ENCODE measurements at places on chromosomes 12 and 14.

- ATAC-seq: no peak
These were observed 8.9 kb upstream of the LIN7A start for GRCh38 chr12:80946591-80946990.

- no peak for ATAC-seq
These were observed 8.0 kb downstream of the KRR1 start for GRCh38 chr12:75503459-75503858.

- ATAC-seq: no peak
These were observed 105.3 kb downstream of the PDZRN4 start for GRCh38 chr12:41293461-41293860.

- ATAC-seq: no peak
These were observed 639.0 kb upstream of the ATXN7L3B start for GRCh38 chr12:73898645-73899044.

- peak; percentile 79 for ATAC-seq
These were observed 218.9 kb downstream of the ITPR2 start for GRCh38 chr12:26614011-26614616.

GRCh38 chr14:76876076-76876475, 49.9 kb downstream of the LRRC74A start:
- peak; percentile 96 for ATAC-seq

- peak; percentile 60 for ATAC-seq
These were observed 393.1 kb upstream of the RGS6 start for GRCh38 chr14:71538938-71539649.

- ATAC-seq: no peak
These were observed 593.0 kb downstream of the SOX5 start for GRCh38 chr12:23356440-23356839.

- ATAC-seq: no peak
These were observed 497.6 kb downstream of the APAF1 start for GRCh38 chr12:99142651-99143050.

GRCh38 chr12:79590751-79591150, 100.0 kb downstream of the PAWR start:
- no peak for ATAC-seq

GRCh38 chr14:104769324-104770071, 16.6 kb downstream of the SIVA1 start:
- no peak for ATAC-seq

DNA sequence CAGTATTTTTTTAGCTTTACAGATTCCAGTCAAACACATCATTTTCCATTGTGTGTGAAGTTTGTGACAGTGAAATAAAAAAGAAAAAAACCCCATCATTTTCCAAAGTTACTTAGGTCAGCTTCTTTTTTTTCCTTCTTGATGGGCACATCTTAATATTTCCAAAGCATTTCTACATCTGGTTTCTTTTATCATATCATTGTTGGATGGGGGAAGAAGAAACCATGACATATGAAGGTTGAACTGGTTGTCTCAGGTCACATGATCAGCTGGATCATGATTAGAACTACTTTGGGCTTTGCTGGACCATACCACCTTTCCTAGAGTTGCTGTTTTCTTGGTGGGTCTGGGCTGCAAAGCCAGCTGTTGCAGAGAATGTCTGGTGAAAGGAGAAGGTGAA, 59.8 kb downstream of the FOS start:
- no peak for ATAC-seq

GRCh38 chr12:28563286-28563685, 373.0 kb downstream of the CCDC91 start:
- ATAC-seq: no peak

- no peak for ATAC-seq
These were observed 3.2 kb upstream of the OLR1 start for GRCh38 chr12:10174986-10175614.

DNA sequence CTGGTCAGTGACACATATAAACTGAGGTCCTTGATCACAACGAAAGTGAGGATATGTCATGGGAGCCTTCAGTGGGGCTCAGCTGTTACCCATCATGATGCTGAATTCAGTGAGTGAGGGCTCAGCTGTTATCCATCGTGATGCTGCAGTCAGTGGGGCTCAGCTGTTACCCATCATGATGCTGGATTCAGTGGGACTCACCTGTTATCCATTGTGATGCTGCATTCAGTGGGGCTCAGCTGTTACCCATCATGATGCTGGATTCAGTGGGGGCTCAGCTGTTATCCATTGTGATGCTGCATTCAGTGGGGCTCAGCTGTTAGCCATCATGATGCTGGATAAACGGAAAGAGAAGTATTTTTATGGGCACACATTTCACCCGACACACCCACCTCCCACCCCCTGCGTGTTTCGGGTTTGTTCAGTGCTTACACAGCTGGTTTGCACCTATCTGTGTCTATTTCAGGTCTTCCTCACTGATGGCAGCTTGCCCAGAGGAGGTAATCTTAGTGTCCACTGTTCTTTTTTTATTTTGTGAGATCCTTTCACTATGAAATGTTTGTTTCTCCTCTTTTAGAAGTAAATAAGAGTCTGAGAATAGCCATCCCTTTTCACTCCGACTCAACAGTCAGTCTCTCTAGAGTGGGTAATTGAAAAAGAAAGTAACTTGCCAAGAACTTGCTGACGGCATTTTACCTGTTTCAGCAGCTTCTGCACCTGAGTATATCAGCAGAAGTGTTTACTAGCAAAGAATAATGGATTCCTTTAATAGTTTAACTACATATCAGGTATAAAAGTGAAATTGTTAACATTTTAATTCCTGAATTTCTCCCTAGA, 183.0 kb downstream of the ERC1 start:
- ATAC-seq: no peak

- ATAC-seq: no peak
These were observed 428.3 kb downstream of the FUT8 start for GRCh38 chr14:65840786-65841185.

GRCh38 chr12:124823272-124823970, 40.2 kb downstream of the SCARB1 start:
- no peak for ATAC-seq

GRCh38 chr12:106984588-106985137, 2.3 kb downstream of the MTERF2 start:
- ATAC-seq: no peak

- no peak for ATAC-seq
These were observed 63.5 kb downstream of the KITLG start for GRCh38 chr12:88516811-88517210.

- ATAC-seq: peak; percentile 31
These were observed 64.4 kb downstream of the TTLL5 start for GRCh38 chr14:75725481-75725880.

- ATAC-seq: no peak
These were observed 11.6 kb upstream of the SYNDIG1L start for GRCh38 chr14:74437496-74438053.

DNA sequence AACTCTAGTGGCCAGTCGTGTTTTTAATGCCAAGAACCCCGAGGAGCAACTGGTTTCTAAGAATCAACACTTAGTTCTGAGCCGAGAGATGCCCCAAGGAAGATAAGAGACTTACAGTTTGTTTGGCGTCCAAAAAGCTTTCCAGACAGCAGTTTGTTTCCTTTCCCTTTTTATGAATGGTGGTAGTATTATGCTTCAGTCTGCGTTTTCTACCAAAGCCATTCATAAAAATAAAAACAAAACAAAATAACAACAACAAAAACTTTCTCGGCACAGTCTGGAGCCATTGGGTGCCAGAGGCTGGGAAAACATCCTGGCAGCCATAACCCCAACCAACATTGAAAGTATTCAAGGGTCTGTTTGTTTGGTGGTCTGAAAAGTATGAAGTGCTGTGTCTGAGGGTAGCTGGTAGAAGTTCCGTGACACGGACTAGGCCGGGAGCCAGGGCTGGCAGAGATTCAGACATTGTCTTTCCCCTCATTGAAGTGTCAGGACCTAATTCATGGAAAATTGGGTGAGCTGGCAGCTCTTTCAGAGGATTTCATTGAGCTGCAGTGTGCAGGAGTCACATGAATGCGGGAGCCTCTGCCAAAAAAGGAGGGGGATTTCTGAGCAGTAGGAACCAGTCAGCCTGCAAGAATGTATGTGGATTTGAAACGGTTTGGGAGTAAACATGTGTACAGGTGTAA, 124.2 kb downstream of the HMGA2 start:
- ATAC-seq: peak; percentile 80

DNA sequence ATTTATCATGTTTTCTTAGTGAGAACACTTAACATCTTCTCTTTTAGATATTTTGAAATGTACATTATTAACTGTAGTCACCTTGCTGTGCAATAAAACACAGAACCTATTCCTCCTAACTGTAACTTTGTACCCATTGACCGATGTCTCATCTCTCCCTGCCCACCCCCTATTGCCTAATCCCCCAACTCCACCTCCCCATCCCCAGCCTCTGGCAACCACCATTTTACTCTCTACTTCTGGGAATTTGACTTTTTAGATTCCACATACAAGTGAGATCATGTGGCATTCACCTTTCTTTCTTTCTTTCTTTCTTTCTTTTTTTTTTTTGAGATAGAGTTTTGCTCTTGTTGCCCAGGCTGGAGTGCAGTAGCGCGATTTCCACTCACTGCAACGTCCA, 4.4 kb upstream of the CCDC198 start:
- no peak for ATAC-seq

DNA sequence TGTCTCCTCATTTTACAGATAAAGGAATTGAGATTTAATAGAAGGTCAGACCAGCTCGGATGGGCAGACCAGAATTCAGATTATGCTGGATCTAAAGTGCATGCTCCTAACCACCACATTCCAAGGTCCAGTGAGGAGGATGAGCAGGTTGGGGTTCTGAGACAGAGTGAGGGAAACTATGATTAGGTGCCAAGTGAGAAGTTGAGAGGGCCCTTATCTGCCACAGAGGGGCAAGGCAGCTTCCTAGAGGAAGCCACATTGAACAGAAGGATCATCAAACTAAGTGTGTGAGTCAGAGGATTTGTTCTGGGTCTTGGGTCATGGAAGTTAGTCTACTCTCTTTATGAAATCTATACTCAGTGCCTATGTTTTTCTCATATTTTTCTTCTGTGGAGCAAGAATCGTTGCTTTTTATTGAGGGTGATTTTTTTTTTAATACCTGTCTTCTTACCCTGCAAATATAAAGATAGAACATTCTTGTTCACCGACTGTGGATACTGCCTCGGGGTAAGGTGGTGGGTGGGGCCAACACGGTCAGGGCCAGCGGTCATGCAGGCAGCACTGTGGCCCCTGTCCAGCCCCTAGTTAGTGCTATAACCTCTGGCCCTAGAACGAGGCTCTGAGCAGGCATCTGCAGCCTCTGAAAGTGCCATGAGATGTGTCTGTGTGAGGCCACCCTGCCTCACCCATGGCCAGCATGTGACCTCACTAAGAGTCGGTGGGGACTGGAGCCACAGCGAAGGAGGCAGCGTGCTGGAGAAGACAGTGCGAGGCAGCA, 55.6 kb upstream of the PTHLH start:
- no peak for ATAC-seq

GRCh38 chr14:68729556-68729955, 63.3 kb downstream of the ZFP36L1 start:
- ATAC-seq: no peak

DNA sequence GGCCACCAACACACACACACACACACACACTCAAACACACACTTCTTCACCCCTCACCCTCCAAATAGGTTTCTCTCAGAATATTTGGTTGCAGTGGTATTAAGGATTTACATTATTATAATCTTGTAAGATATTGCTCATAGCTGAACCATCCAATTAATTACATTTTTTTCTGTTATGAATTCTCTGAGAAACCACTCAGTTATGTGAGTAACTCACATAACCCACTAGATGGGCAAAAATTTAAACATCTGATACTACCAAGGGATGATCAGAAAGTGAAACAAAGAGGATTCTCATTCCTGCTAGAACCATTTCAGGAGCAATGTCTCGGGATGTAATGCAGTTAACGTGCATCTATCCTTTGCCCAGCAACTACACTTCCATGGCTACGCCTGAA, 31.6 kb downstream of the TMTC1 start:
- no peak for ATAC-seq

DNA sequence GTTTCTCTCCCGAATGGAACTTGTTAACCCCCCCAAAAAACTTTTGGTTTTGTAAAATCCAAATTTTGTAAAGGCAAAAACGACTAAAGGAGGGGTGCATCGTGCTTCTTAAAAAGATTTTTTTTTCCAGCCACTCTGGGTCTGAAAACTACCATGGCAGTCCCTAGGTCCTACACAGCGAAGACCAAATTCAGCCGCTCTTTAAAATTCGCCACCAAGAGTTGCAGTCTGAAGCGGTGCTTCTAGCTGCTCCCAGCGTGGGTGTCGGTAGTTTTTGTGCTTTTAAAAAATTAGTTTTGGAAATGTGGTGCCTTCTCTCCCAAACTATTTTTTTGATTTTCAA, 873 bp upstream of the GSC start:
- no peak for ATAC-seq

DNA sequence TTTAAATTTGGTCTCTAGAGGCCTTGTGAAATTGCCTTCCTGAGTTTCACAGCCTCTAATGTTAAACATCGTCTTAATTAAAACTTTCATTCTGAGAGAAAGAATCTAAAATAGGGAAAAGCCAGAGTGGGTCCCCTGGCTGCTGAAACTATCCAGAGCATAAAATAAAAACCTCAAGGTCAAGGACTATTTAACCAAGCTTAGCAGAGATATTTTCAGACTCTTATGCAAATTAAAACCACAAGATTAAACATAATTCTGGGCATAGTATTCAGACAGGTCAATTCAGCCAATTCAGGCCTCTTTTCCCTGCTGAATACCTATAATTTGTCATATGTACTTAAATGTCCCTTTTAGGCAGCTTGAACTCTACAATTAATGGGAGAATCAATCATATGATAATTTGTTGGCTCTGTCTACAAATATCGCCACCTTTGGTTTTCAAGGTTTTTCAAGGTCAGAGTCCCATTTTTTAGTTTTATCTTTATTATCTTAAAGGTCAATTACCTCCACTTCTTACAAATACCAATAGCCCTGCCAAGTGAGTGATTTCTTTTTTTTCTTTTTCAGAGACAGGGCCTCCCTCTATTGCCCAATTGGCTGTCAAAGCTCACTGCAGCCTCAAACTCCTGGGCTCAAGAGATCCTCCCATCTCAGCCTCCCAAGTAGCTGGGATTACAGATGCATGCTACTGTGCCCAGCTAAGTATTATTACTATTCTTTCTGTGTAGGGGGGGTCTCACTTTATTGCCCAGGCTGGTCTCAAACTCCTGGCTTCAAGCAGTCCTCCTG, 257.1 kb downstream of the PHLDA1 start:
- ATAC-seq: peak; percentile 59

DNA sequence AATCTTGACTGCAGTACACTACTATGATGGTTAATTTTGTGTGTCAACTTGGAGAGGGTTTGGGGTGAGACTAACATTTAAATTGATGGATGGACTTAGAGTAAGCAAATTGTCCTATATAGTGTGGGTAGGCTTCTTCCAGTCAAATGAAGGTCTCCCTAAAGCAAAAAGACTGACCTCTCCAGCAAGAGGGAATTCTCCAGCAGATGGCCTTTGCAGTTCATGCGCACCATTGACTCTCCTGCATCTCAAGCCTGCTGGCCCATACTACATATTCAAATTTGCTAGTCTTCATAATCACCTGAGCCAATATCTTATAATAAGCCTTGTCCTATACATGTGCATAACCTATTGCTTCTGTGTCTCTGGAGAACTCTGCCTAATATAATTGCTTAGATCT, 260.2 kb downstream of the RERGL start:
- no peak for ATAC-seq

GRCh38 chr12:6276956-6277620, 33.4 kb upstream of the PLEKHG6 start:
- peak; percentile 7 for ATAC-seq

Data from SK-N-SH treated with all-trans-retinoic acid at 6 μM for 48 hours (cell line).